ENCODE measurements at places on chromosomes 11 and 22. TPM values are rescaled to one million over a fixed set of nuclear protein-coding genes. Genes with fewer than 3 reads are reported as not detected.

- DNase-seq = no peak
- H3K4me3 ChIP-seq = no peak overlapping the region
- H3K36me3 ChIP-seq = no peaks in the 10 kb centered on the region
- no peak overlapping the region for H3K27ac ChIP-seq
- H3K27me3 ChIP-seq = peaks cover 2% of the 10 kb centered on the region
- H3K4me1 ChIP-seq = no peaks in the 10 kb centered on the region
Observed at GRCh38 chr11:79508461-79508860, 67.6 kb upstream of the TENM4 start.

DNA sequence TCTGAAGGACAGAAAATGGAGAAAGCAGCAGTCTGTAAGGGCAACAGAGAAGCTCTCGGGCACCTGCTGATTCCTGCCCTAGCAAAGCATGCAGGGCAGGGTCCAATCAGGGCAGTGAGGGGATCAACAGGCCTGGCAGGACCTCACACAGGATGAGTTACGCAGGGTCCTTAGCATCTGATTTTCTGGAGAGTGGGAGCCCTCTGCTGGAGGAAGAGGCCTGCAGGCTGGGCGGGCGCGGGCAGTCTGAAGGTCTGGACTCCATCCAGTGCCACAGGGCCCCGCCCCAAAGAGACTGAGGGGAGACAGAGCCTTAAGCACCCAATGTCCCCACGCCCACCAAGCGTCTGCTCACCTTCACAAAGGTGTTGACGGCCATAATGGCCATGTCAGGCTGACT lies 28.9 kb downstream of the AP1B1 start:
- H3K36me3 ChIP-seq = peaks cover 10% of the 10 kb centered on the region
- H3K27me3 ChIP-seq = no peaks in the 10 kb centered on the region
- H3K4me3 ChIP-seq = no peak overlapping the region
- no peaks in the 10 kb centered on the region for H3K4me1 ChIP-seq
- peak; percentile 70 for DNase-seq
- H3K27ac ChIP-seq = no peak overlapping the region

DNA sequence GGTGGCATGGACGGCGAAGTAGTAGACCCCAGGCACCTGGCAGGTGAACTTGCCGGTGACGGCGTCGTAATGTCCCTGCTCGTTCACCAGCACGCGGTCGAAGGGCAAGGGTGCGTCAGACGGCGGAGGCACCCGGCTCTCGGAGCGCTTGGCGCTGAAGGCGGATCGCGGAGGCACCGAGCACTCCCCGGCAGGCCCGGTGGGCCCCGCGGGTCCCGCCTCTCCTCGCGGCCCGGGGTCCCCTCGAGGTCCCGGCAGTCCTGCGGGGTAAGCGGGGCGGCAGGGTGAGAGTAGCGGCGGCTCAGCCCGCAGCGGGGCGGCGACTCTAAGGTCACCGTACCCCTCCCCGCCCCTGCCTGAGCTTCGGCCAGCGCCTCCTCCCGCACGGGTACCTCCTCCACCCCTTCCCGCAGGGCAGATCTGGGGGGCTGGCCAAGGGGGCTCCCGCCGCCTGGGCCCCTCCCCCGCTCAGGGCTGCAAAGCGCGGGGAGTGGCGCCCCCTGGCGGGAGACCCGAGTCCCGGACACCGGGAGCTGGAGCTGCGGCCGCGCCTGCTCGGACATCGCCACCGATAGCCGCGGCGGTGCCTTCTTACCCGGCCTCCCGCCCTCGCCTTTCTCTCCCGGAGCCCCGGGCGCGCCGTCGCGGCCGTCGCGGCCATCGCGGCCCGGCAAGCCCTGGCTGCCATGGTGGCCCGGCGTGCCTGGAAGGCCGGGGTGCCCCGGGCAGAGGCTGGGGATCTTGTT lies 921 bp downstream of the C1QTNF5 start:
- H3K4me3 ChIP-seq = peak overlapping the region; percentile 59
- peak; percentile 42 for DNase-seq
- peaks cover 2% of the 10 kb centered on the region for H3K27me3 ChIP-seq
- H3K4me1 ChIP-seq = peaks cover 31% of the 10 kb centered on the region

DNA sequence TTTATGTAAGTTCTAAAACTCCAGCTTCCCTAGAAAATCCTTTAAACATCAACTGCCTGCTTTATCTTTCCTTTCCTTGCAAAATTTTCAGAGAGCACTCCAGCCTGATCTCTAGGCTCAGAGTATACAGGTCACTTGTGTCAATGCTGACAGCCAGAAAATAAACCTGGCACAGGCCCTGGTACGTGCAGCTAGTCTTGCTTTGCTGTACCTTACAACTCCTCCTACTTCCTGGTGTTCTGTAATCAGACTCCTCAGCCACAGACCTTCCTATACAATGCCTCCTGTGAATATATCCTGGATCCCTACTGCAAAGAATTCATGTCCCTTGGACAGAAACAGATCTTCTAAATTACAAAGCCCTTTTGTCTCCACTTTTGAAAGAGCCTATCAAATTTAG lies 24.2 kb upstream of the TMEM123 start:
- H3K36me3 ChIP-seq = no peaks in the 10 kb centered on the region
- H3K4me3 ChIP-seq = no peak overlapping the region
- no peak overlapping the region for H3K27ac ChIP-seq
- H3K27me3 ChIP-seq = no peaks in the 10 kb centered on the region
- no peaks in the 10 kb centered on the region for H3K4me1 ChIP-seq

DNA sequence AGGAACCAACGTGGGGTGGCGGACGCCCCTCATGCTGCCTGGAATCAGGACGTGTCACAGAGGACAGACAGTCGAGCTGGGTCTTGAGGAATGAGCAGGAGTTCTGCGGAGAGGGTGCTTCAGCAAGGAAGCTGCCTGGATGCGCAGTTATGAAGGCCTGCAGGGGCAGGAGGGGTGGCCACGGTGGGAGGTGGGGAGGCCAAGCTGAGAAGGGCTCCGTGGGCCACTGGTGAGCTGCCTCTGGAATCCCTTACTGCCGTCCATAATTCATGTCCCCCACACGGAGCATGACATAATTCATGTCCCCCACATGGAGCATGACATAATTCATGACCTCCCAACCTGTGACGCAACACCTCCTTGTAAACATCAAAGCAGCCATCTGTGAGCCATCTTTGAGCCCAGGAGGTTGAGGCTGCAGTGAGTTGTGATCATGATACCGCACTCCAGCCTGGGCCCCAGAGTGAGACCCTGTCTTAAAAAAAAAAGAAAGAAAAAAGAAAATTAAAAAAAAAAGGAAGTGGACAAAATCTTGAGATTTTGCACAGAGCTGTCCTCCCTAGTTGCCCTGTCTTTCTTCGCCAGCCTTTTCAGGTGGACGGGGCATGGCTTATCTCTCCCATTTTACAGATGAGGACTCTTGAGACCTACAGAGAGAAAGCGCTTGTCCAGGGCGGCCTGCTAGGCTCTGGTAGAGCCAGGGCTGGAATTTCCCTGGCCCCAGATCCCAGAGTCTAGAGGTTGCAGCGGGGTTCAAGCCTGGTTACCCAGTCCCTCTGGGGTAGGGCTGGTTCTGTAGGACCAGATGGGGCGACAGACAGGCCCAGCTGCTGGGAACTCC lies 24.3 kb upstream of the PICK1 start:
- peak overlapping the region; percentile 66 for H3K27ac ChIP-seq
- H3K36me3 ChIP-seq = no peaks in the 10 kb centered on the region

DNA sequence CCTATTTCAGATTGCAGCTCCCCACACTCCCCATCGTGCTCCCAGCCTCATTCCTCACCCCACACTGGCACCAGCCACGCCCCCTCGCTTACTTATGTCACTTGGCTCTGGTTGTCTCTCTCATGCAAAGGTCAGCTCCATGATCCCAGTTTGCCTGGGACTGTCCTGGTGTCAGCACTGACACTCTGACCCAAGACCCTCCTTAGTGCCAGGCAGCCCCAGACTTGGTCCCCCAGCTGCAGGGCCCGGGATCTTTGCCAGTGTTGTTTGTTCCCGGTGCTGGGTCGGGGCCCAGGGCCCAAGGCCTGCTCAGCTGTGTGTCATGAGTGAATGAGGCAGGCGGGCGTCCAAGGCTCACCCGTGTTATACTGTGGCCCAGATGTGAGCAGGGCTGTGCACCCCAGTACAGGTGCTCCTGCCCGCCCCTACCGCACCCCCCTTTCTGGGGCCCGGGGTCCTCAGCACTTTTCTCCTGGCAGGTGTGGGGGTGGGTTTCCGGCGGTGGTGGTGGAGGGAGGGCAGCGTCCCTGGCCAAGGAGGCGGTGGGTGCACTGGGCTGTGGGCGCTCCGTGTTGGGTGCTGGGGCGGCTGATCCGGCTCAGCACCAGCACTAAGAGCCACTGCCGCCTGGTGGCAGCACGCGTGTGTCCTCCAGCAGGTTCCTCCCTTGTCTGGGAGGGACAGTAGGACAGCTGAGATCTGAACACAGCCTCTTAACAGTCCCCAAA lies 19.5 kb downstream of the IL17REL start:
- no peak overlapping the region for H3K27ac ChIP-seq
- H3K4me3 ChIP-seq = no peak overlapping the region
- H3K27me3 ChIP-seq = no peaks in the 10 kb centered on the region
- H3K36me3 ChIP-seq = no peaks in the 10 kb centered on the region
- no peaks in the 10 kb centered on the region for H3K4me1 ChIP-seq

DNA sequence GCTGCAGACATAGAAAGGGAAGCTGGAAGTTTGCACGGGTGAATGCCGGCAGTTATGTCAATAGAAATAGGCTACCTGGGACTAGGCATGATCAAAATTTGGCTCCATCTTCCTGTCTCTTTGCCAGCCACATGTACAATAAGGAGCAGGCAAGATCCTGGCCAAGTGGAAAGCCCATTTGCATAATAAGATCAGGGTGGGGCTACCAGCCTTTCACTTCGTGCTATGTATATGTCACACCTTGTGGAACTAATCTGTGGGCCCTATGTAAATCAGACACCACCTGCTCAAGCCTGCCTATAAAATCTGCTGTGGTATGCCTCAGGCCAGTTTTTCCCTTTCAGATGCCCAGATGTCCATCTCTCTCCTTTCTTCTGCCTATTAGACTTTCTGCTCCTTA lies 79.3 kb upstream of the DRD2 start:
- H3K4me1 ChIP-seq = no peaks in the 10 kb centered on the region
- H3K36me3 ChIP-seq = no peaks in the 10 kb centered on the region
- H3K27ac ChIP-seq = no peak overlapping the region
- DNase-seq = no peak

DNA sequence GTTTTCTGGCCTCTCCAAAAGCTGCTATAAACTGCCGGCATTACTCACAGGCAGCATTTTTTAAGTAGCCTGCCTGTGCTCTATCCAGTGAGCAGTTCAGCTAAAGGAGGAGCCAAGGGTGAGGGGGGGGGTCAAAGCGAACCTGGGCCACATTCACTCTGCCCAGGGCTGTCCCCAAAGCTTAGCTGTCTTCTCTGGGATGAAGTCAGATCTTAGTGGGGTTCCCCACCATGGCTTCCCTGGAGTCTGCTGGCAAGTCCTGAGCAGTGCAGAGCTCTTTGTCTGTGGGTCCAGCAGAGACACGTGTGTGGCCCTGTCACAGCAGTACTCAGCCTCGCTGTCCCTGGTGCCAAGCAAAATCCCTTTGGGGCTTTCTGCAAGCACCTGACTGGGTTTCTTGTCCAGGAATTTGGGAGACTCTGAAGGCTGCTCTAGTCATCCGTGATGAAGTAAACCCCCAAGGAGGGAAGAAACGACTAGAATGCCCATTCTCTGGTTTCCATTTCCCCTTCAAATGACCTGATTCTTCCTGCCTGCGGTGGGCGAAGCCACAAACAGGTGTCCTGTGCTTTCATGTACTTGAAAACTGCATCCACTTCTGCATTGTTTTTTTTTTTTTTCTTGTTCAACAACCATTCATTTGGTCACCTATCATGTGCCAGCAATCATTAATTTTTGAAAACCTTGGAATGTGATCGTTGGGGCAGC lies 2.6 kb downstream of the KCNJ5 start:
- no peak overlapping the region for H3K4me3 ChIP-seq
- no peaks in the 10 kb centered on the region for H3K36me3 ChIP-seq
- H3K27ac ChIP-seq = no peak overlapping the region
- DNase-seq = no peak
- H3K27me3 ChIP-seq = no peaks in the 10 kb centered on the region

DNA sequence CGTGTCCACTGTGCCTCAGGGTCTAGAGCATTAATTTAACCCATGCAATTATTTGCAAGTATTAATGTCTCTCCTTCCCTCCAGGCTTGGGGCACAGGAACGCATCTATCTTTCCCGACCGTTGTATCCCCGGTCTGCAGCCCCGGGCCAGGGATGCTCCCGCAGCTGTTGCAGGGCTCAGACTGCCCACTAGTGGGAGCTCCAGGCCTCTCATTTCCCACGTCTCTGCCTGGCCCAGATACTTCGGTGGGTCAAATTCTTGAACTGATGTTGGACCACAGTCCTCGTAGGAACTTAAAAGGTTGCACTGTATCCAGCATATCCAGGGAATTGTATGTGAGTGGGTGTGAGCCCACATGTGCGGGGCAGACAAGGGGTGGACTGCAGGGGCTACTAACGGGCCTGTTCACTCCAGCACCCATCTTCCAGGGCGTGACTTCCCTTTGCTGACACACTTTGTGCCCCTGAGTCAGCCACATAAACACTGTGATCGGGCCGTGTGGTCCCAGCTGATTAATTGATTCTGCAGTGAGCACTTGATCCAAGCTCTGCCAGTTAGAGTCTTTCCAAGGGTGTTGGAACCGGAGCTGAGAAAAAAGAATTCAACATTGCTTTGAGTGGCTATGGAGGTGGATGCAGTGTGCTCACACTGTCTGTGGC lies 451.3 kb downstream of the TBC1D22A start:
- no peak overlapping the region for H3K4me3 ChIP-seq
- no peaks in the 10 kb centered on the region for H3K4me1 ChIP-seq
- H3K27ac ChIP-seq = no peak overlapping the region
- DNase-seq = peak; percentile 20
- H3K36me3 ChIP-seq = no peaks in the 10 kb centered on the region

- peak; percentile 4 for DNase-seq
- no peak overlapping the region for H3K4me3 ChIP-seq
- H3K27me3 ChIP-seq = no peaks in the 10 kb centered on the region
- H3K27ac ChIP-seq = no peak overlapping the region
Observed at GRCh38 chr11:93225662-93226061, 27.9 kb upstream of the SLC36A4 start.

Gene SLC25A45
- 1.5 TPM for total RNA-seq

Gene AMPD3
- total RNA-seq = 24.9 TPM

Gene MMP11
- total RNA-seq = 8.8 TPM
